ENCODE measurements at places on chromosomes 6 and 20.

GRCh38 chr6:109793792-109794191 lies 102.7 kb downstream of the FIG4 start:
- no peak for DNase-seq

GRCh38 chr6:98769546-98769945 lies 64.8 kb upstream of the POU3F2 start:
- no peak for DNase-seq

- DNase-seq, result no peak
Measured at GRCh38 chr20:16517946-16518783, 55.1 kb downstream of the KIF16B start.

GRCh38 chr6:12102350-12102749 lies 90.2 kb downstream of the HIVEP1 start:
- no peak for DNase-seq

DNA sequence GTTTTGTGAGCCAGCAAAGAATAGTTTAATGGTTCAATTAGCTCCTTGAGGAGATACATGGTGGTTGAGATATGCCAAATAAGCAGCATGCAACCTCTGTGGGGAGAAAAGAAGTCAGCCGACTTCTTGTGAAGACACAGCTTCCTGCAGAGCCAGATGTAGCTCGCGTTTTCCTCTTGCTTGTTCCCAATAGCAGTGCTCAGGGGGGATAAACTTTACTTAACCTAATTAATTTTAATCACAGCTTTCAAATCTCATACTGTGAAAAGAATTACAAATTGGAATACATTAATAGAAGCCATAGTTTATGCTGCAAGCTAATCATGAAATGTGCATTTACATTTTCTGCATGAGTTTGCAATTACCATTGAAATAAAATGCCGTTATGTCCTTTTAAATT lies 106.2 kb downstream of the MAP3K7 start:
- no peak for DNase-seq
